ENCODE measurements at places on chromosomes 1 and 21.

DNA sequence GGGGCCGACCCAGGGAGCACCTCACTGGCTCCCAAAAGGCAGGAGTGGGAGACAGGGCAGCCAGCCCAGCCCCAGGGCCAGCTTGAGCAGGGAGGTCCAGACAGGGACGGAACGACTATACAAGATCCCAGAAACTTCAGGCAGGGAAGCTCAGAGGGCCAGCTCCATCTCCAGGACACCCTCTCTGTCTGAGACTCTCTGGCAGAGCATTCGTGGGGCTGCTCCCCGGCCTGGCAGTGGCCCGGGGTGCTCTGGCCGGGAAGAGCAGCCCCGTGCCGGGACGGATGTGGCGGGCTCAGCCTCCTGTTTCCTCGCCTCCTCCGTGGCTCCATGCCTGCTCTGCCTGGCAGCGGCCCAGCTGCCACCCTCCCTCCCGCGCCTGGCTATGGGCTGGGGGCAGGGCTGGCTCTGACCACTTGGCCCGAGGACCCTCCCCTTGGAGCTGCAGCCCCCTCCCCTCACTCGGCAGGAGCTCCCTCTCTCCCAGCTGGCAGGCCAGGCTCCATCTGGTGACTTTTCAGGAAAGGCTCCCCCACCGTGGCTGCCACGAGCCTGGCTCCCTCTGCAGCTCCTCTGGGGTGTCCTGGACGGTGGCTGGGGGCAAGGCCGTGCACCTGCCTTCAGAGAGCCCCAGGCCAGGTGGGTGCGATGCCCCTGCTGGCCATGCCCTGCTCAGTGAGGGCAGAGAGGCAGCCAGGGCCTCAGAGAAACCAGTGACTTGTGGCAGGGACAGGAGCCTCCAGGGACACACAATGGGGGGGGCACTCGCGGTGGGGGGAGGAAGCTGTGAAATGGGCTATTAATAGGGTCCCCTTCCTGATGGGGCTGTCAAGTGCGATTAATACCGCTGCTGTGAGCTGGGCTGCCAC is 5.6 kb upstream of the PLCH2 start:
- DNase-seq = no peak

DNA sequence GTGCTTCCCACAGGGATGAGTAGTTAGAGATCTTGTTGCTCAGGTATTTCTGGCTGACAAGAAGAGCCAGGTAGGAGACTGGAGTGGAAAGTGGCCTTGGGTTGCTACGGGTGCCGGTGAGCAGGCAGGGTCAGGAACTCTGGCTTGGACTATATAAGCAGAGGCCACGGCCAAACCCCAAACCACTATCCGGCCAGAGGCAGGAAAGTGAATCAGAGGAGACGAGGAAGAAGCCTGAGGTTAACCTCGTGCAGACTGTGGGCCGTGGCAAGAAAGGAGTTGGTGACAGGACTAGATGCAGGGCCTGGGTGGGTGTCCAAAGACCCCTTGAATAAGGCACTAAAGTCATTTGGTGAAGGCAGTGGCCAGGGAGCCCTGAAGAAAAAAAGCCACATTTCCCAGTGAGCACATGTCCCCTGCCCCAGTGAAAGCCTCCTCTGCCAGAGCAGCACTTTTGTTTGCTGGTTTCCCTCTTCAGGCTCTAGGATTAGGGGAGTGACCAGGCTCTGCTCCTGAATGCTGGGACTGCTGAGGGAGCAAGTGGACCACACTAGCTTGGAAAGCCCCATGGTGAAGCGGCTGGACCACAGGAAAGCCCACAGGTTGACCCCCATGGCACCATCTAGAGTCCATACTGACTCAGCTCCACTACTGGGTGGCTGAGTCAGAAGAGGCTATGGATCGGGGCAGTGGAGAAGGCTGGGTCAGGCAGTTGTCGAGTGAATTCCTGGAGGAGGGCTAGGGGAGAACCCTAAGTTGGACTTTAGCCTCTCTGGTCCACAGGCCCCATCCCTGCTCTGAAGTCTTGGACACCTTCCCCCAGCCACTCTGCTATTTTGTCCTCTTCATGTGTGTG is 23.4 kb downstream of the CSF1 start:
- no peak for DNase-seq

GRCh38 chr1:77926561-77927357 is 38.3 kb downstream of the NEXN start:
- DNase-seq = no peak

DNA sequence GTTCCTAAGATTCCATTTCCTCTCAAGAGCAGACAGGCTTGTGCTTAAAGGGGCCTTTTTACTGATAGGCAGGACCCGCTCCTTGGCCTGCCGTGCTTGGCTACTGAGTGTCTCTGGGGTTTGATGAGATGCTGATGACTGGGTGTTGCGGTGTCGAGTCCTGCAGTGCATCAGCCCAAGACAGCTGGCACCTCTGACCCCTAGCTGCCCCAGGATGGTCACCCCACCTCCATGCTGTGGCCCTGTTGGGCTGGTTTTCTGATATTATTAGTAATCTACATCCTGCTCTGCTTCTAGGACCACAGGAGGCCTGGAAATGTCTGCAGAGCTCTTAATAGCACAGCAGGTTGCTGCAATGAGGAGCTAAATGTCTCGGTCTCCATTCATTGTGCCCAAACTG is 28.7 kb downstream of the LRRC71 start:
- no peak for DNase-seq

DNA sequence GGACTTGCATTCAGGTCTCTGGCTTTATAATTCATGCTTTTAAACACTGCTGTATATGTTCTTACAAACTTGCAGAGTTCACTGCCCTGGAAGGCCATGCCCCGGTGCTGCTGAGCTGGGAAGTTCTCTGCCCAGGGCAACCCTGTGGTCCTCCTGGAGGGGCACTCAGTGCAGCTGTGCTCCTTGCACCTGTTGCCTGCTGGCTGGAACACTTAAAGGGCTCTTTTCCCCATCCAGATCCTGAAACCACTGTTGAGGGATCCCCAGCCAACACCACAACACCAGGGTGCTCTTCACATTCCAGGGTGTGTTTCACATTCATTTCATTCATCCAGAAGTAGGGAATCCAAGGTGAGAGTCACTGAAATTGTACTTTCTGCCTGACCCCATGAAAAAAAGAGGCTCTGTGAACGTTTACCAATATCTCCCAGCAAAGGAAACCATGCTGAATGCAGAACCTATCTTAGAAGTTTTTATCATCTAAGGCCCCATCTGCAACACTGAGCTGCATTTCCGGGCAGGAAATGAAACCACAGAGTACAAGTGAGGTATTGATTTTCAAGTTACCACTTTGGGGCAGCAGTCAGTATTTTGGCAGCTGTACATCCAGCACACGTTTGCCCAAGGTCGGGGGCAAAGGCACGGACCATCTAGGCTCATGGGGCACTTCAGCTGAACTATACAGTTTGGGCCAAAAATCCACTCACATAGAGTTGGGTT is 16.4 kb upstream of the KIAA0040 start:
- DNase-seq = no peak

- DNase-seq = no peak
Measured at GRCh38 chr1:207336559-207337467, 15.3 kb downstream of the CD55 start.

GRCh38 chr21:42460391-42461184 is 35.4 kb downstream of the RSPH1 start:
- DNase-seq = no peak

DNA sequence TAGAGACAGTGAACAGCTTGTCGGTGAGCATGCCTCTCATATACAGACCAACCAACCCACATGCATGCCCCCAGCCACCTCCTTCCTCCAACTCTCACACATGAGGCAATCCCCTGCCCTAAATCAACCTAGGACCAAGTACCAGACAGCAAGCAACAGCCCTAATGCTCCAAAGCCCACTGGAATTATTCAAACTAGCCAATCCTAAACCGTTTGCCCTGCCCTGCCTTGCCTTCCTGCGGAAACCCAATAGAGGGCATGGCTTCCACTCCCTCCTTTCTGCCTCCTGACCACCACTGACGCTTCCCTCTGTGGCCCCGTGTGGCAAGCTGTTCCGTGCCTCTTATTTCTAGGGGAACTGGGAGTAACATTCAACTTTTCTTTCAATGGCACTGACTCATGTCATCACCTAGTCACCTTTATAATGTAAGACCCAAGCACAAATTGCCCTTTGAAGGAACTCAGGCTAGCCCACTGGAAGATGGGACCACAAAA is 129.3 kb upstream of the GJB5 start:
- DNase-seq = no peak

GRCh38 chr1:159798893-159799292 is 3.3 kb upstream of the FCRL6 start:
- DNase-seq = no peak

DNA sequence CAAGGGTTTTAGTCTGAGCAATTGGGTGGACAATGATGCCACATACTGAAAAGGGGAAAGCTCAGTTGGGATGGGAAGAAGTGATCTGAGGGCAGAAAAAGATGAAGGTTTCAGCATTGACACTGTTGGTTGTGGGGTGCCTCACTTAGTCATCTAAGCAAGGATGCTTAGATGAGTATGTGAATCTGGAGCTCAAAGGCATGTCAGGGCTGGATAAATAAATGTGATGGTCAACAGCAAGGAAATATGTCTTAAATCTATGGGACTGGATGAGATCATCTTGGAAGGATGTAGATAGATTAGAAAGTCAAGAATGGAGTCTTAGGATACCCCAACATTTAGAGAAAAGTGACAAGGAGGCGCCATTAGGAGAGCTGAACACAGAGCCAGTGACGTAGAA is 114.6 kb downstream of the ZBTB18 start:
- no peak for DNase-seq

GRCh38 chr1:65113298-65113697 is 34.7 kb upstream of the AK4 start:
- no peak for DNase-seq

DNA sequence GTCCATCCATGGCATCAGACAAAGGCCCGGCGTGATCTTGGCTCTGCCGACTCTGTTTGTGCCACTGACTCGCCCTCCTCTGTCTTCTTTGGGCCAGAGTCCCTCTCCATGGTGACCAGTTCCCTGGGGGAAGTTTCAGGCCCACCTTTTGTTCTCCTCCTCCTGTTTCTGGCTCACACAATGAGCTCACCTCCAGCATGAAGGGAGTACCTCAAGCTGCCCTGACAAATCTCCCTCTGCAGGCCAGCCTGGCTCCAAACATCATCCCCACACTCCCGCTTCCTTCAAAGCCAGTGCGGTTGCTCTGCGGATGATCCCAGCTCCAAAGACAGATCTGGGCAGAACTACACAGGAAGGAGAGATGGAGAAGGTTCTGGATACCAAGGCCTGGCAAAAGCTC is 576.6 kb downstream of the NPHP4 start:
- DNase-seq = no peak

DNA sequence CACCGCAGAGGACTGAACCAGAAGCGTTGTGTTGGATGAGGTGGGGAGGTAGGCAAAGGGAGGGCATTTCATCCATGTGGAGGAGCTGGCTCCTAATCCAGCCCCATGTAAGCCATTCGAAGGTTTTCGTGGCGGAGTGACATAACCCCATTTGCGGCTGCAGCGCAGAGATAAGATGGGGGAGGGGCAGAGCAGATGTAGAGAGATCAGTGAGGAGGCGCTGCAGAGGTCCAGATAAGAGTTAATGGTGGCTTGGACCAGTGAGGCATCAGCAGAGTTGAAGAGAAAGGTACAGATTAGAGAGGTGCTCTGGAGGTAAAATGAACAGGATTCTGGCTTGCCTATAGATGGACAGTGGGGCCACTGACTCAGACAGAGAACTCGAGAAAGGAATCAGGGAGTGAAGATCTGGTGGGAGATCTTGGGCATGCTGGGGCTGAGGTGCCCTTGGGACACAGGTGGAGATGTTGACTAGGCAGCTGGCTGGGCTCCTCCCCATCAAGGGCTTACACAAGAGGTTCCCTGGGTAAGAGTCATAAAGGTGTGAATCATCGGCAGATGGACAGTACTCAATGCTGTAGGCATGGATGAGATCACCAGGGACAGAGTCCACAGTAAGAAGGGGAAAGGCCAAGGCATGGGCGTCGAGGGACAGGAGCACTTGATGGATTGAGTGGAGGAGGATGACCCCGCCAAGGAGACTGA is 7.8 kb upstream of the PTPRF start:
- no peak for DNase-seq

GRCh38 chr1:67100833-67101232 is 33.9 kb downstream of the C1orf141 start:
- DNase-seq = no peak

DNA sequence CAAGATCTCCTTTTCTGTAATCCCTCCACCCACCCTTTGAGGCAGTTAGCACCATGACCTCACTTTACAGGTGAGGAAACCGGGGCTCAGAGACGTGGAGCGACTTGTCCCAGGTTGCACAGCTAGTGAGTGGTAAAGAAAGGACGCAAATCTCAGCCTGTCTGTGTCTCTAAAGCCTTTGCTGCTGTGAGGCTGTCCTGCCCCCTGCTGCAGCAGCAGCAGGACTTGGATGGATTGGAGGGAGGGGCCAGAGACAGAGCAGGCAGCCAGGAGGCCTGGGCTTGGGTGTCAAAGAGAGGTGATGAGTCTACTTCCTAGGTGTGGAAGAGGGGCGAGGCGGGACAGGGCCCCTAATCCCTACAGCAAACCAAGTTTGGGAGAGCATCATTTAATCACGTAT is 69.6 kb downstream of the PTPRU start:
- no peak for DNase-seq

Measured in esophagus squamous epithelium (tissue), 5 donors.